ENCODE measurements at places on chromosomes 12 and 14.

GRCh38 chr14:69580009-69580577 lies 5.4 kb upstream of the CCDC177 start:
- DNase-seq = peak; percentile 96

GRCh38 chr14:74495356-74495755 lies 1.8 kb downstream of the ISCA2 start:
- DNase-seq = no peak

GRCh38 chr14:69247676-69248440 lies 12.1 kb upstream of the GALNT16 start:
- peak; percentile 48 for DNase-seq

- DNase-seq = no peak
These were observed 827.9 kb downstream of the FLRT2 start for GRCh38 chr14:86357876-86358275.

DNA sequence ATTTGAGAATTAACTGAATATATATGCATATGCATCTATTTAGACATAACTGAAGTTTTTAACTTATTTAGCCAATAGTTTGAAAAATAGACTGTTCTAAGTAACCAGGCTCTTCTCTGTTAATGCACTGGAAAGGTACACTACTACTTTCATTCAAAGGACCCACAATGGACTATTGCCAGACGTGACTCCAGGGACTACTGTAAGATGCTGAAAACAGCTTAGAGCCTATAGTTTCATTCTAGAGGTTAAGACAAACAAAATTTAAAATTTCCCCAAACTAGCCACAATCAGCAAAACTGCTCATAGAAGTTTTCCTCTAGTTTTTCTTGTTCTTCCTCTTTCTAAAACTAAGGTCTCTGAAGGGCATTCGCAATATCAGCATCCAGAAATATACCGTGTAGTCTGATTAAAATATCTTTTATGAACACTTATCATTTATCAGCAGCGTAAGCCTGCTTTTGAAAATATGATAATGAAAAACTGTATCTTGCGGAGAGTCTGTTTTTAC lies 10.4 kb downstream of the APPL2 start:
- DNase-seq = no peak

GRCh38 chr14:73695997-73696396 lies 18.2 kb downstream of the PNMA1 start:
- DNase-seq = no peak

- DNase-seq = peak; percentile 86
These were observed 4.2 kb upstream of the XPOT start for GRCh38 chr12:64400041-64400440.
